ENCODE measurements at places on chromosomes 2 and 18.

DNA sequence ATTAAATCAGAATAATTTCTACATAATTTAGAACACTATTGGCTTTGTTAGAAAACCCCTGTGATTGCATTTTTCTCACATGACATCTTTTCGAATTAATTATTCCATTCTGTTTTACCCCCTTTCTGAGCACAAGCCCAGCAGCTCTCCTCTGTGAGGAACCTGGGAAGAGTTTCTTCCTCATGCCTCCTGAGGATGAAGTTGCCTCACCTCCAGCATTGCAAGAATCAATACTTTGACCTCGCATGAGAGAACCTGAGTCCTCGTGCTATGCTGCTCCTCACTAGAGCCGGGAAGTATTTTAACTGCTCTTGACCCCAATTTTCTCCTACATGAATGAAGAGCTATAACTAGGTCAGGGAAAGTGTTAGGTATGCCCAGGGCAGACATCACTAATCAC is 77.1 kb upstream of the RAPH1 start:
- no peak for DNase-seq

DNA sequence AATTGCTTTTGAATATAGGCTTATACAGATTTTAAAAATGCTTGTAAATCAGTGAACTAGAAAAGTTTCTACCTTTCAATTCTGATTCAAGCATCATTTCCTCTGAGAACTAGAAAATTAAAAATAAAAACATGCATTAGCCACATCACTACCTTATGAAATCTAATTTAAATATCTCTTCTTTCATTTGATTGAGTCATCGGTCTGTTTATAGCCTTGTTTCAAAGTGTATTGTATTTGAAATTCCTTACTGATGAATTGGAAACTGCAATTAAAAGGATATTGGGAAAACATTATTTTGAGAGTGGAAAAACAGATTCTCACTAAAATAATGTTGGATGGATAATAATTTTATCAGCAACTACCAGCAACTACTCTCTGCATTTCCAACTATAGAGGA is 717.7 kb upstream of the FAM98A start:
- DNase-seq, result no peak

DNA sequence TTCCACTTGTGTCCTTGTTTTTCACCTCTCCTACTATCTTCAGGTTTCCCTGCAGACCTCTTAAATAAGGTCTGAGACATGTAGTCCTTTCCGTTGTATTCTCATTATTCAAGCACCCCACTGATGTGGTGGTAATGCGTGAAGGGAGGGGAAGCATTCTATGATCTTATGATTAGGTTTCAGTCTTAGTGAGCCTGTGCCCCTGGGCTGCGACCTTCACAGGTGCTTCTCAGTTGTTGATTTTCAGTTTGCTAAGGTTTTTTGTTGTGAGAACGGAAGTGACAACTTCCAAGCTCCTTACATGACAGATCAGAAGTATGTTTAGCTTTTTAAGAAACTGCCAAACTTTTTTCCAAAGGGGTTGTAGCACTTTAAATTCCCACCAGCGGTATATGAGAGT is 41.3 kb downstream of the VPS54 start:
- DNase-seq, result no peak

- DNase-seq, result no peak
Observed at GRCh38 chr2:172244419-172245130, 141.9 kb upstream of the DLX2 start.

GRCh38 chr2:231800493-231801091 is 14.3 kb downstream of the COPS7B start:
- peak; percentile 15 for DNase-seq

GRCh38 chr2:53629501-53629900 is 138.1 kb upstream of the CHAC2 start:
- no peak for DNase-seq

DNA sequence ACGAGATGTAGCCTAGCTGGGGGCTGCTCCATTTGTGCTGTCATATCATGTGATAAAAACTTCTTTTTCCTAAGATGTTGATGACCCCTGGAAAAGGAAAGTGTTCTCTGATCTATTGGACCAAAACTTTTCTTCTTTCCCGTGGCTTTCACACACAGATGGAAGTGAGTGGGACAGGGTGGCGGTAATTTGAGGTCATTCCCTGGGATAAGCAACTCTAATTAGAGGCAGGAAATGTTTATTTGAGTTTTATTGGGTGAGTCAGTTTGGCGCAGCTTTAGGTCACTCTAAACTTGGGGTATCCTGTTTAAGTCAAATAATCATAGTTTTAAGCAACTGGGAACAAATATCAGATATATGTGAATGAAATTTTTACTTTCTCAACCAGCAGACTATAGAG is 221.0 kb upstream of the EPAS1 start:
- DNase-seq, result no peak

GRCh38 chr2:82893190-82893589 is 1565.9 kb downstream of the SUCLG1 start:
- no peak for DNase-seq

- no peak for DNase-seq
Observed at GRCh38 chr2:7348761-7349160, 431.5 kb downstream of the RNF144A start.

DNA sequence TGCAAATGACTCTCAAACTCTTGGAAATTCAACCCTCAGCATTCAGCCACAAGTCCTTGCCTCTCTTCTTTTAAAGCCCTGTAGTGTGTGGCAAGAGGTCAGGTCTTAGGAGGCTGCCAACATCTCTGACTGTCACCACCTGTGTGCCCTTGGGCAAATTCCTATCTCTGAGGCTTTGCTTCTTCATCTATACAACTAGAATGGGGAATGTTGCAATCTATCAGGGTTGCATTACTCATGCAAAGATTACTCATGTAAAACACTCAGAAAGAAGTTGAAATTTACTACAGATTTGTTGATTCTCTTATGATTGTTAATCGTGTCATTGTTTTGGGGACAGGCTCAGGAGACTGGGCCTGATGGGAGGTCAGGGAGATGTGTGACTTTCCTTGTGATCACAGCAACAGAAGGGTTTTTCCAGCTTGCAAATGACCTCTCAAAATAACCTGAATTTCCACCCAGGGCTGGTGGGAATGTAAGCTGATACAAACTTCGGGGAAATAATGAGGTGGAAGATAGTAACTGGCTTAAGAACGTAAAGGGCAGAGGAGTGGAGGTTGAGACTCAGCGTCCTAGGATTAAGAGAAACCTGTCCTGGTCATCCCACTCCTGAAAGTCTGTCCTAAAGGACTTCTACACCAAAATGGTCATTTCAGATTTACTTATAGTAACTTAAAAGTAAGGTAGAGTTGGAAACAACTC is 32.1 kb upstream of the SIGLEC15 start:
- DNase-seq, result no peak

Measured in HAP-1 (cell line).